ENCODE measurements at places on chromosomes 2 and 18.
A peak's percentile ranks its signal among the peaks of the same experiment; 100 is the strongest.

GRCh38 chr2:66929632-66930338 is 467.3 kb upstream of the ETAA1 start:
- no peak for DNase-seq

DNA sequence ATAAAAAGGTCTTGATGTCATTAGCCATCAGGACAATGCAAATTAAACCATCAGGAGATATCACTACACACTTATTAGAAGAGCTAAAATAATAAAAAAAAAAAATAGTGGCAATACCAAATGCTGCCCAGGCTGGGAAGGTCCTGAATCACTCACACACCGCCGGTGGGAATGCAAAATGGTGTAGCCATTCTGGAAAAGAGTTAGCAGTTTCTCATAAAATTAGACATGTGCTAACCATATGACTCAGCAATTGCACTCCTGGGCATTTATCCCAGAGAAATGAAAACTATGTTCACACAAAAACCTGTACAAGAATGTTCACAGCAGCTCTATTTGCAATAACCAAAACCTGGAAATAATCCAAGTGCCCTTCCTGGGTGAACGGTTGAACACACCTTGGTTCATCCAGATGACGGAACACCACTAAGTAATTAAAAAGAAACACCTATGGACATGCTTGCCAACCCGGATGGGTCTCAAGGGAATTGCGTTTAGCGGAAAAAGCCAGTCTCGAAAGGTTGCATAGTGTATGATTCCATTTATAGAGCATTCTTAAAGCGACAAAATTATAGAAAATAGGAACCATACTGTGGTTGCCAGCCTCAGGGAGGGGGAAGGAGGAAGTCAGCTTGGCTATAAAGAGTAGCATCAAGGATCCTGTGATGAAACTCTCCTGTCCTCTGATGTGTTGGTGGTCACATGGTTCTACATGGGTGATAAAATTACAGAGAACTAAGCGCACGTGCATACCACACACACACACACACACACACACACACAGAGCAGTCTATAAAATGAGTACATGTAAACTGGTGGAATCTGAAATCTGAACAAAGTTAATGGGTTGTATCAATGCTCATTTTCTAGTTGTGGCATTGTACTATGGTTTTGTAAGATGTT is 4.6 kb downstream of the MBP start:
- DNase-seq = peak; percentile 17

DNA sequence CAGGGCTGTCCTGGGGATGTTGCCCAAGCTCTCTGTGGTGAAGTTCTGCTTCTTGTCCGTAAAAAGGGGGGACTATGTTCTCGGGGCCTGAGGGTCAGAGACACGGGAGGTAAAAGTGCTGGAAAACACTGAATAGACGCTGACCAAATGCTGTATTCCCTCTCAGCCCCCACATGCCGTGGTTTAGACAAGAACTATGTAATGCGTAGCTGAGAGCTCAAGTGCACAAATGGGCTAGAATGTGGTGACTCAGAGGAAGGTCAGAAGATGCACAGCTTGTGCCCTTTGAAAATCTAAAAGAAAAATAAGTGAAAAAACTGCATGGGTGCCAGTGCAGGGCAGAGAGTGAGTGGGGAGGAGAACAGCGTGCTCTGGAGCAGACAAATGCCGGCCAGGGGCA is 80.3 kb upstream of the MAP4K4 start:
- no peak for DNase-seq

GRCh38 chr2:159129824-159130223 is 156.7 kb downstream of the WDSUB1 start:
- DNase-seq = no peak

DNA sequence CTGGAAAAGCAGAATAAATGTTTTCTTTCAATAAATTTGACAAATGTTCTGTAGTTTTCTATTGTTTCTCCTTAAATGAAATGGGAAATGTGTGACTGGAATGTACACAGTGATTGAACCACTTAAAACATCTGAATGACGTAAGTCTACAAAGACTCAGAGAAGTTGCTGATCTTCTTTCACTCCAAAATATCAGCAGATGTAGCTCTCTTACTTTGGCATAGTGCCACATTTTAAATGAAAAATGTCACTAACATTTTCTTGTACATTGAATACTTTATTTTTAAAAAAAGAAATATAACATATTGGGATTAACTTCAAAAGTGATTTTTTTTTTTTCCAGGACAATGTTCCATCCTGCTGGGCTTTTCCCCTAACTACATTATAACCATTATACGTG is 565.6 kb downstream of the TMEM182 start:
- no peak for DNase-seq

DNA sequence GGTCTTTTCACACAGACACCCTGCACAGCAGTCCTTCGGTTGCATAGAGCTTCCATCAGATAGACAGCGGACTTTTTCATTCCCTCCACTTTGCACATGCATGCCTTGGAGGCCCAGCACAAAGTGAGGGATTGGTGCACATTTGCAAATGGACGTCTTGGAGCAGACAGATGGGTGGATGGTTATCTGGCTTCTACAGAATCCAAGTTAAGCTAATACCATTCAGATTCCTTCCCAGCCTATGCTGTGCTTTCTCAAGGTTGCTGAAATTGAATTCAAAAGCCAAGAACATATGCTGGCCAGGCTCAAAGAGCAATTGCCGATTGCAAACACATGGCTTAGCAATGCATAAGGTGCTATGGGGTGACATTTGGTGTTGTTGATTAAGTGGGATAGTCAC is 186.4 kb downstream of the VAPA start:
- DNase-seq = no peak

DNA sequence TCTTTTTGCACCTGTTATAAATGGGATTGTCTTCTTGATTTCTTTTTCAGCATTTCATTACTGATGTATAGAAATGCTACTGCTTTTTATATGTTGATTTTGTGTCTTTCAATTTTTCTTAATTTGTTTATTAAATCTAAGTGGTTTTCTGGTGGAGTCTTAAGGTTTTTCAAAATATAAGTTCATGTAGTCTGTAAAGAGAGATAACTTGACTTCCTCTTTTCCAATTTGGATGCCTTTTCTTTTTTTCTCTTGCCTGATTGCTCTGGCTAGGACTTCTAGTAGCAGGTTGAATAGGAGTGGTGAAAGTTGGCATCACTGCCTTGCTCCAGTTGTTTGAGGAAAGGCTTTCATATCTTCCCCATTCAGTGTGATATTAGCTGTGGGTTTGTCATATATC is 28.6 kb upstream of the GALNT5 start:
- no peak for DNase-seq

DNA sequence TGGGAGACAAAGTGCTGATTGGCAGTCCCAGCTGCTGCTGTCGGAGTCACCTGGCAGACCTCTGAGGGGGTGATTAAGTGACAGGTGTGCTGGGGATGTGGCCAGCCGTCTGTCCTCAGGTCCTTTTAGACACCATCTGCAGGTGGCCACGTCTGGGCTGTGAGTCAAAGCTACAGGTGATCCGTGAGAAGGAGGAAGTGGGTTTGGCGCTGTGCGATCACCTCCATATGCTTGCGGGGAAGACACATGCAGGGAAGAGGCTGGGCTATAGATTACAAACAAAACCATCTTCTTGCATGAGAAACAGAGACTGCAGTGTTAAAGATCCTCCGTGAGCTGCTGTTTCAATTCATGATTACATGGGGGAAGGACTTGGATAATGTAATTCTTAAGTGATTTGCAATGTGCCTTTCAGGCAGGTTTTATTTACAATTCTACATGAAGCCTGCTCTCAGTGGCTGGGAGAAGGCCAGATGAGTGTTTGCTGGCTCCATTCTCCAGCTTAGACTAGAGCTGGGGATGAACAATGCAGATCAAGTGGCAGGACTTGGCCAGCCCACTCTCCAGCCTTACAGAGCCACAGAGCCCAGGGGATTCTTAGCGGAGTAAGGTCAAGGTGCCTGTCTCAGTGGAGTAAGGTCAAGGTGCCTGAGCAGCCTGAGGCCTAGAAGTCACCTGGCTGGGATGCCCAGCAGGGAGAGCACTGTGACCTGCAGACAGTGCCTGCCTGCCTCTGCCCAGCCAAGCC is 87.8 kb downstream of the LYPD1 start:
- DNase-seq = no peak

DNA sequence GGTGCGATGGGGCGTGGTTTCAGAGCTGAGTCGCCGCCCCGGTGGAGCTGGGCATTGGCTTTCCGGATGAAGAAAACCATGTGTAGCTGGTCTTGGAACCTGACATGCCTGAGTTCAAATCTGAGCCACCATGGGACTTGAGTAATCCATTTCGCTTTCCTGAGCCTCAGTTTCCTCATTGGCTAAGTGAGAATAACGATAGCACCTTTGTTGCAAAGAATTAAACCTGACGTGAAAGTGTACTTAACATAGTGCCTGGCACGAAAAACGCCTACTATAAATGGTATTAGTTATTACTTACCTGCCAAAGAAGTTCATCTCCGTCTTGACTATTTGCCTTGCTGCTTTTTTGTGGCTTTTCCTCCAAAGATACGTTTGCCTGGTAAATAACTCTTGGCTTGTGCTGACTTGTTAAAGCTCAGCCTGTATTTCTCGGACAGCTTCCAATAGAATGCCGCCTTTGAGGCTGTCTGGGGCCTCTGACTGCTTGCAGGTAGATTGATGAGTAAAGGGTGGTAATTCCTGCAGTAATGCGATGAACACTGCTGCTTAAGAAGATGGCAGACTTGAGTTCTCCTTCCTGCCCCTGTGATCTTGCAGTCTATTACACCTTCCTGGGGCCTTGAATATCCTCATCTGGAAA is 1.3 kb downstream of the CDCA7 start:
- no peak for DNase-seq

DNA sequence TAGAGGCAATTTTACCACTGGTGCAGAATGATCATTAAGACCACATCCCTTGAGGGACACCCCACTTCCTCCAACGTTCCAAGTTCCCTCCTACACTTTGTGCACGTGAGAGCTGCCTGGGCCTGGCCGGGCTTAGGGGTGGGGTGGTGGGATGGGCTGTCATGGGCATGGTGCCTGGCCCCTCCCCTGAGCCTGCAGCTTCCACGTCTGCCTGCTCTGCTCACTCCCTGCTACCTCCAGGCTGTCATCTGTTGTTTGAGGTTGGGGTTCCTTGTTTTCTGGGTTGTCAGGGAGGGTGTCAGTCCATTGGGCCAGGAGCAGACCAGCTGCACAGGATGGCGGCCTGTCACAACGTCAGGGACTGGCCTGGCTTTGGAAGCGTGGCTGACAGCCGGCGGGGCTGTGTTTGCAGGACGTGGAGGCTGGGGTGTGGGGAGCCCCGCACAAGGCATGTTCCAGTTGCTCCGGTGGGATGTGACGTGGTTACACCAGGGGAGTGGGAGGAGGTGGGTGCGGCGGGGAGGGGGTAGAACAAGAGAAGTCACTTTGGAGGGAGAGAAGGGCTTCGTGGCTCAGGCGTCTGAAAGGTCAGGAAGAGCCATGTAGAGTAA is 72.3 kb downstream of the RTP5 start:
- DNase-seq = no peak

GRCh38 chr2:101396316-101396717 is 9.0 kb upstream of the CREG2 start:
- DNase-seq = no peak

- no peak for DNase-seq
These were observed 391.0 kb downstream of the CDH2 start for GRCh38 chr18:27785815-27786471.

- no peak for DNase-seq
These were observed 1.6 kb downstream of the WDR7 start for GRCh38 chr18:56652802-56653201.

- DNase-seq = no peak
These were observed 269.3 kb upstream of the SIX2 start for GRCh38 chr2:45278365-45279078.

- DNase-seq = no peak
These were observed 42.5 kb downstream of the PSD4 start for GRCh38 chr2:113216321-113216720.

GRCh38 chr2:151091583-151091982 is 170.1 kb downstream of the RBM43 start:
- no peak for DNase-seq

DNA sequence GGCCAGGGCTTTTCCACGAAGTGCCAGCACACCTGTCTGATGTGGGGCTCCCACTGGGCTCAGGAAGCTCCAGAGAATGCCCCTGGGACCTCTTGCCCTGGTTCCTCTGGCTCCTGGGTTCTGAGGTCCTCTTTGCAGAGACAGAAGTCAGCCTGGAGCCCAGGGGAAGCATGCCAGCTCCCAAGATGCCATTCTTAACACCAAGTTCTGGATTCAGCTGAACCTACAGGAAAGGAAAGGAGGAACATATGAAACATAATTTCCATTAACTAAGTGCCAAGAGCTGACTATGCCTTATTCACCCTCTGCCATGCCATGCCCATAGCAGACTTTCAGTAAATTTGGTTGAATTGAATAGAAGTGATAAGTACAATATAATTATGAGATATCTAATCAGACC is 21.9 kb downstream of the FAM124B start:
- DNase-seq = no peak

- DNase-seq = no peak
These were observed 9.7 kb downstream of the UCN start for GRCh38 chr2:27298391-27299080.

DNA sequence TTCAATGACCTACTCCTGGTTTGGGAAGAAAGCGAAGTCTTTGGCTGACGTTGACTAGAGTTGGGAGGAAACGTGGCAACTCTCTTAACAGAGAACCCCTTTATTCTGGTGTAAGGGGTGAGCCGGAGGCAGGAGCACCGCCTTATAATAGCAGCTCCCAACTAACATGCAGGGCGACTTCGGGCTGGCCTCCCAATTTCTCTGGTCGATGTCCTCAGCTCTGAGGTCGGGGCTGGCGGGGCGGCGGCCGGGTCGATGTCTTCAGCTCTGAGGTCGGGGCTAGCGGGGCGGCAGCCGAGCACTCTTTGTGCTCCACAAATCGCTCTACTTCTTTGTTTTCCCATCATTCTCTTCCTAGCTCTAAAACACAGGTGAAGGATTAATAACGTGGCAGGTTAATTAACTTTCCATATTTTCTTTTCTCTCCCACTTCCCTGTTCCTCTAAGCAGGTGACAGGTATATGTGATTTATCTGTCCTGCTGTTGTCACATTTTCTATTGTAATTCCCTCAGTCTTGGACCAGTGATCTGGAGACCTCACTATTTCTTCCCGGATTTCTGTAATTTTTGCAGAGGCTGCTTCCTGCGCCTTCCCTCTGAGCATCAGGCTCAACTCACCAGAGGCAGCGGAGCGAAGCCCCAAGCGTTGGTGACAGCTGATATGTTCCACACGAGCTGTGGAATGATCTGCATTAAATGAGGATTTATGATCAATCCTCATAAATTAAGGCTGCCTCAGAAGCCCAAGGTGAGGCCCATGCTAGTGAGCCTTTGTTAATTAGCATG is 64.3 kb downstream of the ACKR3 start:
- no peak for DNase-seq
